ENCODE measurements at places on chromosomes 4 and X.

DNA sequence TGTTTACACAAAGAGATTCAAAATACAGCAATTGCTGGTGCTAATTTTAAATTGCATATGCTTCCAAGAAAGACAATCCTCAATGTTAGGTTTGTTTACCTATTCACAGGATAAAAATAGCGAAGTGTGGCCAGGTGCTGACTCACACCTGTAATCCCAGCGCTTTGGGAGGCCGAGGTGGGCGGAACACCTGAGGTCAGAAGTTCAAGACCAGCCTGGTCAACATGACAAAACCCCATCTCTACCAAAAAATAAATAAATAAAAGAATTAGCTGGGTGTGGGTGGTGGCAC lies 77.7 kb downstream of the OPHN1 start:
- no peak for DNase-seq

GRCh38 chrX:55908661-55909212 lies 191.2 kb downstream of the RRAGB start:
- no peak for DNase-seq

GRCh38 chr4:32455231-32455630 lies 1735.1 kb downstream of the PCDH7 start:
- DNase-seq = no peak

GRCh38 chrX:104307341-104307740 lies 52.6 kb upstream of the ESX1 start:
- DNase-seq = no peak

DNA sequence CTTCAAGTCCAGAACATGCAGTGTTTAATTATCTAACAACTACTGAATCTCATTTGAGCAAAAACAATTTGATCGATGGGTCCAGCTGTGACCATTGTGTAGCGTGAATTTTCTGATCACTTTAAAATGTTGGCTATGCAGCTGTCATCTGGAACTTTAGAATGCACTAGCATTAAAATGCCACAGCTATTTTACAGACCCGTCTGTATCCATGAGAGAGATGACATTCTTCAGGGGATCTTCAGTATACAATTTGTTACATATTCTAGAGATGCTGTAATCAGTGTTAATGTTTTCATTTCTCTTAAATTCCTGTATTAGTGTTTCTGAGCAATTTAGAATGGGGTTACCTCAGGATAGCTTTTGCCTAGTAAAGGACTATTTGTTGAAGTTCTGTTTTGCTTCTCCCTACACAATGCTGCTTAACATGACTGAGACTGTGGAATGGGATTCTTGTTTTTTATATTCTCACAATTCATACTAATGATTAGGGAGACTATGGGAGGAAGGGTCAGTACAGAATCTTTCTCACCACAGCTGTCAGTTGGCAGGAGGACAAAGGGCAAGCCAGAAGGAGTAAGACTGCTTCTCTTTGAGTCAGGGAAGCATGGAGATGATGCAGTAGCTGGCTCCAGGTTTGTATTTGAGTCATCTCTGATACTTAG lies 13.2 kb upstream of the CTSO start:
- DNase-seq = no peak

DNA sequence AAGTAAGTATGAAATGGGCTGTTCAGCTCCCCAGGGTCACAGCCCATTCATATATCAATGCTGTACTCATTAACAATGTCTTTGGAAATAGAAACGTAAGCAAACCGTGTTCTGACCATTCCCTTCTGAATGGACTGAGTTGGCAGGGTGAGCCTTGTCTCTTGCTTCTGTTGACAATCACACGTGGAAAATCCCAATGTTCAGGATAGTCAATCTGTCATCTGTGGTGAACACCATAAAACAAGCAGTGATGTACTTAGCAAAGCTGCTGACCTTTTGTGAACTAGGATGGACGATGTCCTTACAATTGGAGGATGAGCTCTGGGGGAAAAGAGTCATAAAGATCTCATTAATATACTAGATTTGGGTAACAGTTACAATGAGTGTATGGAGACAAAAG lies 109.6 kb upstream of the PAQR3 start:
- DNase-seq = no peak

GRCh38 chrX:25941559-25942250 lies 196.4 kb upstream of the MAGEB18 start:
- DNase-seq = no peak

- DNase-seq = no peak
Measured at GRCh38 chr4:77833126-77833724, 14.1 kb upstream of the CNOT6L start.
